ENCODE measurements at places on chromosomes 1 and 21. TPM values are rescaled to one million over a fixed set of nuclear protein-coding genes. Genes with fewer than 3 reads are reported as not detected.

NGF gene
- total RNA-seq = not detected

KIF17 gene
- not detected for total RNA-seq

TNFRSF9 gene
- total RNA-seq = 3.2 TPM

KIF1B gene
- 13.4 TPM for total RNA-seq

IVL gene
- total RNA-seq = not detected

MANEAL gene
- total RNA-seq = 1.4 TPM

C1QC gene
- 1.3 TPM for total RNA-seq

FAM131C gene
- total RNA-seq = 3.3 TPM

GRCh38 chr1:51442198-51442597, 76.9 kb downstream of the EPS15 start:
- no peaks in the 10 kb centered on the region for H3K27me3 ChIP-seq
- H3K4me1 ChIP-seq = peaks cover 20% of the 10 kb centered on the region
- H3K27ac ChIP-seq = no peak overlapping the region
- DNase-seq = no peak

DNA sequence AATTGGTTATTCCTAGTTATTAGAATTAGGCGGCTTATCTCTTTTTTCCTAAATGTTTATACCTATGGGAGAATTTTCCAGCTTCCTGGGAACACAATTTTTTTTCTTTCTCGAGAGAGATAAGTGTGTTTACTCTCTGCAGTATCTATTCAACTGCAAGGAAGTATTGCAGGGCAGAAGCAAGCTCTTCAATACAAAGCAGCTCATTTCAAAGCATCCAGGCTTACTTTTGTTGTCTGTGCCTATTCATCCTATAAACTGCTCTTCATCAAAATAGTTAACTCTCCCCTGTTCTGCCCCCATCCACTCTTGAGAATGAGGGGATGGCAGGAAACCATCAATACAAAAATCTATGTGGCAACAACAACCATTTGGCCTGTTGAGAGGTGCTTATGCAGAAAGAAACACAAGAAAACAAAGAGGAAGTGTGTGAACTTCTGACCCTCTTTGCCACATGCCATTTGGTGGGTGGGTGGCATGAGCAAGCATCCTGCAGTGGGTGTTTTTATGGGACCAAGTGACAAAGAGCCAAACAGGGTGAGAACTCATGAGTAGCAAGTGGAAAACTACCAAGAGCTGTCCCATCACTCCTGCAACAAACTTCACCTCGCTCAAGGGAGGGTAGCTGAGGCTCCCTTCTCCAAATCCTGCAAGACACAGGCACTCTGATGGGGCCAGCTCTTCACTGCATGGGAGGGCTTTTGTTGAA, 50.6 kb upstream of the MRPS6 start:
- H3K4me1 ChIP-seq = peaks cover 28% of the 10 kb centered on the region
- H3K4me3 ChIP-seq = no peak overlapping the region
- peaks cover 12% of the 10 kb centered on the region for H3K36me3 ChIP-seq
- H3K27me3 ChIP-seq = no peaks in the 10 kb centered on the region
- H3K27ac ChIP-seq = no peak overlapping the region
- no peak for DNase-seq

- peak overlapping the region; percentile 52 for H3K27ac ChIP-seq
- no peaks in the 10 kb centered on the region for H3K36me3 ChIP-seq
- peaks cover 63% of the 10 kb centered on the region for H3K4me1 ChIP-seq
- peaks cover 6% of the 10 kb centered on the region for H3K27me3 ChIP-seq
- DNase-seq = no peak
Measured at GRCh38 chr1:205317311-205317917, 4.1 kb downstream of the NUAK2 start.

DNA sequence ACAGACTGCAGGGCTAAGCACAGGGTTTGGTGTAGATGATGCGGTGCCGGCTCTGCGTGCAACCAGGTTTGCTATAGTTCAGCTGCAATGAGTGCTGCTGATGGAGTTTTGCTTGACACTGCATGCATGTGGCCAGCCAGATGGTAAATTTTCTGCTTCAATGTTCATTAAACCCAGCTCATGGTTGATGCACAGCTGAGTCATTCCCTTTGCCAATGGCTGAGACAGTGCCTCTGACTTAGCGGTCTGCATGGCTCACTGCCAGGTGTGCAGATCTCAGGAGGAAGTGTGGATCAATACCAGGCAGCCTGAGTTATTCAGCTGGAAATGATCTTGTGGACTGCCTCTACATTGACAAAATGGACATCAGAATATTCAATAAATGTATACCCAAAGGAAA, 172.7 kb upstream of the ZP4 start:
- no peak for DNase-seq
- H3K4me3 ChIP-seq = no peak overlapping the region
- H3K36me3 ChIP-seq = no peaks in the 10 kb centered on the region
- H3K27ac ChIP-seq = no peak overlapping the region
- no peaks in the 10 kb centered on the region for H3K27me3 ChIP-seq

DNA sequence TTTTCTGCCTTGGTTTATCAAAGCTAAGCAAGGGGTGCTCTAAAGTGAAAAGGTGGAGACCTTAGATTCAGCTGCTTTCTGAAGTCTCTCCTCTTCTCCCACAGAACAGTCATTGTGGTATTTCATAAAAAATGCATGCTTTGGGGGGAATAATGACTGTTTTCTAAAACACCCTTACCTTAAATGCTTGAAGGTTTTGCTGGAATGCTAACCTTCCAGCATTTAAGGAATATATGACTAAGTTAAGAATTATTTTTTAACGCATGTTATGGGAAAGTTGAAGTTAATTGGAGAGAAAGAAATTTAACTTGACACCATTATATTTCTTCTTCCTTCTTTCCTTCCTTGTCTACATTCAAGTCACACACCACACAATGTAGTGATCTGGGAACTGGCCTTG, 162.5 kb downstream of the ROR1 start:
- H3K27ac ChIP-seq = no peak overlapping the region
- H3K4me3 ChIP-seq = no peak overlapping the region
- H3K27me3 ChIP-seq = no peaks in the 10 kb centered on the region
- no peak for DNase-seq

GRCh38 chr1:38370716-38371504, 324.3 kb upstream of the POU3F1 start:
- no peak overlapping the region for H3K4me3 ChIP-seq
- no peaks in the 10 kb centered on the region for H3K4me1 ChIP-seq
- no peak for DNase-seq
- H3K27ac ChIP-seq = no peak overlapping the region
- peaks cover 13% of the 10 kb centered on the region for H3K27me3 ChIP-seq

DNA sequence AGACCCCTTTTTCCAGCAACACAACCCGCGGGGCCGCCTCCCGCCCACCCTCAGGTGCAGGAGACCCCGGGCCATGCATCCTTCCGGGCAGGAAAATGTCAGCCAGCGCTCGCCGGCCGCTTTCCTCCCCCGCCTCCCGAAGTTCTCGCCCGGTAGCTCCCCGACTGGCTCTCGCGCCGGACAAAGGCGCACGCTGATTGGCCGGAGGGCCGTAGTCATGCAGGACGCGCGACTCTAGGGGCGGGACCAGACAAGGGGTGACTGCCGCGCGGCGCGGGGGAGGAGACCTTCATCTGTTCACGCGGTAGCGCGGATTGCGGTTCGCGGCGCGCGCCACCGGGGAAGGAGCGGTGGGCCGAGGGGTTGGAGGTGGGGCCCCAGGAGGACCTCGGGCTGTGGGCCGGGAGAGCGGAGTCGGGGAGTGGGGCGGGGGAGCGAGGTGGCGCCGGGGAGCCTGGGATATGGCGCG, at the start of gene FLVCR1:
TSS of gene FLVCR1 (plus strand) at position 284 of the 469 bp plus-strand sequence. CDS start at position 462, 178 bp downstream.
- peak within 1 kb of the TSS; percentile 97 for H3K27ac ChIP-seq
- H3K27me3 ChIP-seq = no peaks in the 10 kb centered on the region
- H3K4me3 ChIP-seq = peak within 1 kb of the TSS; percentile 94
- peaks cover 15% of the 10 kb centered on the region for H3K4me1 ChIP-seq
- peak; percentile 95 for DNase-seq

DNA sequence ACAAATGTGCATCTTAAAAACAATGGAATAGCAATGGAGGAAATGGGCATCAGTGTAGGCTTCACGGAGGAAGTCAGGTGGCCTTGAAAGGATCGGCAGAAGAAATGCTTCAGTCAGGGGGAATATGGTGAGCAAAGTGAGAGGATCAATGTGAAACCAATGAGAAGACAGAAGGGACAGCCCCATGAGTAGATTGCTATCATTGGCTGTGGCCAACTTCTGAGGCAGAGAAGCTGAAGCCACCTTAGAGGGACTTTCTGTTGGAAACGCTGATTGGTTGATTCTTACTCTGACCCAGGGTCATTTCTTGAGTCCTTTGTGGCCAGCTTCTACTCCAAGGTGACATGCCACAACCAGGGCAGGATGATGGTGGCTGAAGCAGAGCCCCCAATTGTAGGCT, 130.7 kb upstream of the ZNF648 start:
- H3K4me1 ChIP-seq = no peaks in the 10 kb centered on the region
- DNase-seq = no peak
- H3K27me3 ChIP-seq = peaks cover 8% of the 10 kb centered on the region
- no peak overlapping the region for H3K4me3 ChIP-seq
- no peak overlapping the region for H3K27ac ChIP-seq

DNA sequence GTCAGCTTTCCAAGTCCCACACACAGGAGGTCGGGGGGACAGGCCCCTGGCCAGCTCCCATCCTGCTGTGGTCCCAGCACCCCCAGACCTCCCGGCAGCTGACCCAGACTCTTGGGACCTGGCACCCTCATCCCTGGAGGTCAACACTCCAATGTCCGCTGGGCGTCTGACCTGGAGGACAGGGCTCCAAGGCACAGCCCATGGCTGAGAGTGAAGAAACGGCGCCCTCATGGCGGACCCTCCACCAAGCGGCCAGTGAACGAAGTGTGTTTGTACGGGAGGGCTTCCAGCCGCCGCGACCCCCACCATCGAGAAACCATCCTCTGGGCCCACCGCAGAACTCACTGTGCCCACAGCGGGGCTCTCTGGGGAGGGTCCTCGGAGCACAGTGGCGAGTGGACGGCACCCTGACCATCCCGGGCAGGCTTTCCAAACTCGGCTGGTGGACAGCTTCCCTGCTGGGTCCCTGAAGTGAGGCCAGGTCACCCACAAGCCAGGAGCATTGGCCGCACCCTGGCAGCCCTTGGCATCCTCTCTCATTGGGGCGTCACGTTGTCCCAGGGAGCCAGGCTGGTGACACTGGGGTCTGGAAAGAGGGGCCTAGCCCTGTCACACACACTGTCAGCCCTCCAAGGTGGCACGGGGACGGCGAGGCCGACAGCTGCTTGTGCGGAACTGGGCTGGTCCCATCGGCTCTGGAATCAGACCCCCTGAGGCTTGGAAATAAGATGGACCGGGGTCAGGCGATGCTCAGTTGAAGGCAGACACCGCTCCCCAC, 47.8 kb upstream of the COL6A2 start:
- H3K27ac ChIP-seq = no peak overlapping the region
- no peaks in the 10 kb centered on the region for H3K4me1 ChIP-seq
- no peaks in the 10 kb centered on the region for H3K27me3 ChIP-seq
- no peaks in the 10 kb centered on the region for H3K36me3 ChIP-seq
- no peak for DNase-seq

- no peak overlapping the region for H3K4me3 ChIP-seq
- DNase-seq = no peak
- H3K27ac ChIP-seq = no peak overlapping the region
- H3K36me3 ChIP-seq = peaks cover 15% of the 10 kb centered on the region
- H3K4me1 ChIP-seq = peaks cover 31% of the 10 kb centered on the region
Measured at GRCh38 chr1:167544447-167545093, 9.0 kb downstream of the CREG1 start.

DNA sequence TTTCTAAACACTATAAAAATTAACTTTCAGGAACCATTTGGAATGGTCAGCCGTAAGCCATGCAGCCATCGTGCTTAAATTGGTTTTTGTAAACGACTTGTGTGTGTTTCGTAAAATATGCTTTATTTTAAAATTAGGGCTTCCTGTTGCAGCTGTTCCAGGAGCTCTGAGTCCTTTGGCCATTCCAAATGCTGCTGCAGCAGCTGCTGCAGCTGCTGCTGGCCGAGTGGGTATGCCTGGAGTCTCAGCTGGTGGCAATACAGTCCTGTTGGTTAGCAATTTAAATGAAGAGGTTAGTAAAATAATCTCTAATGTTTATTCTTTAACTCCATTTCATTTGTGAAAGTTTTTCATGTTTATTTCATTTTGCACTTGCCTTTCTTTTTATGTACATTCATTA, 83.1 kb downstream of the PTBP2 start:
- H3K27me3 ChIP-seq = no peaks in the 10 kb centered on the region
- no peak for DNase-seq
- peaks cover 1% of the 10 kb centered on the region for H3K4me1 ChIP-seq
- H3K27ac ChIP-seq = no peak overlapping the region
- no peak overlapping the region for H3K4me3 ChIP-seq

GRCh38 chr1:72521659-72522058, 239.3 kb upstream of the NEGR1 start:
- no peak overlapping the region for H3K27ac ChIP-seq
- no peak for DNase-seq
- H3K4me1 ChIP-seq = no peaks in the 10 kb centered on the region
- no peaks in the 10 kb centered on the region for H3K27me3 ChIP-seq

- H3K27ac ChIP-seq = no peak overlapping the region
- H3K36me3 ChIP-seq = no peaks in the 10 kb centered on the region
- no peak overlapping the region for H3K4me3 ChIP-seq
- peaks cover 12% of the 10 kb centered on the region for H3K27me3 ChIP-seq
- no peaks in the 10 kb centered on the region for H3K4me1 ChIP-seq
Measured at GRCh38 chr1:223547316-223548114, 118.0 kb downstream of the CAPN8 start.

GRCh38 chr1:24021403-24022266, 41.5 kb upstream of the SRSF10 start:
- no peak overlapping the region for H3K27ac ChIP-seq
- H3K27me3 ChIP-seq = peaks cover 6% of the 10 kb centered on the region
- H3K36me3 ChIP-seq = no peaks in the 10 kb centered on the region
- H3K4me3 ChIP-seq = no peak overlapping the region

DNA sequence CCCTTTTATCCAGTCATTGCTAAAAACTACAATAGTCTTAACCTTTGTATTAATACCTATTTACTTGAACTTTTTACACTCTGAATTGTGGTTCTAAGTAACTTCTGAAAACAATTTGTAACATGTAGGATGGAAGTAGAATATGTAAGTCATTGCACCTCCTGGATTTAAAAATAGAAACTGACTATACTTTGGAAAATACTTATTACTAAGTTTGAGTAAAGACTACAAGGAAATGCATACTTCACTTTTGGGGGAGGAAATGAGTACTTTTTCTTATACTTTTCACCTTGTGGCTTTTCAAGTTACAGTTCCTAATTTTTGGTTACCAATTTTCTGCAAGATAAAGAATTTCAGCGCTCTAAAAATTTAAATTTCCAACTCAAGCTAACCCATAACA, 8.7 kb downstream of the RGS18 start:
- H3K4me1 ChIP-seq = no peaks in the 10 kb centered on the region
- H3K27ac ChIP-seq = no peak overlapping the region
- no peak for DNase-seq
- no peaks in the 10 kb centered on the region for H3K36me3 ChIP-seq
- no peak overlapping the region for H3K4me3 ChIP-seq
- H3K27me3 ChIP-seq = no peaks in the 10 kb centered on the region

- H3K4me1 ChIP-seq = no peaks in the 10 kb centered on the region
- no peak overlapping the region for H3K27ac ChIP-seq
- H3K27me3 ChIP-seq = peaks cover 13% of the 10 kb centered on the region
- H3K36me3 ChIP-seq = no peaks in the 10 kb centered on the region
- no peak for DNase-seq
Measured at GRCh38 chr1:205354259-205355074, 2.3 kb downstream of the KLHDC8A start.

GRCh38 chr1:240413732-240414131, 198.2 kb downstream of the GREM2 start:
- H3K4me1 ChIP-seq = no peaks in the 10 kb centered on the region
- no peak overlapping the region for H3K27ac ChIP-seq
- H3K36me3 ChIP-seq = no peaks in the 10 kb centered on the region
- H3K4me3 ChIP-seq = no peak overlapping the region

GRCh38 chr1:10911490-10912166, 100.8 kb upstream of the TARDBP start:
- H3K4me3 ChIP-seq = no peak overlapping the region
- peaks cover 30% of the 10 kb centered on the region for H3K27me3 ChIP-seq
- no peaks in the 10 kb centered on the region for H3K36me3 ChIP-seq
- peaks cover 5% of the 10 kb centered on the region for H3K4me1 ChIP-seq
